ENCODE measurements at places on chromosomes 4 and X.

DNA sequence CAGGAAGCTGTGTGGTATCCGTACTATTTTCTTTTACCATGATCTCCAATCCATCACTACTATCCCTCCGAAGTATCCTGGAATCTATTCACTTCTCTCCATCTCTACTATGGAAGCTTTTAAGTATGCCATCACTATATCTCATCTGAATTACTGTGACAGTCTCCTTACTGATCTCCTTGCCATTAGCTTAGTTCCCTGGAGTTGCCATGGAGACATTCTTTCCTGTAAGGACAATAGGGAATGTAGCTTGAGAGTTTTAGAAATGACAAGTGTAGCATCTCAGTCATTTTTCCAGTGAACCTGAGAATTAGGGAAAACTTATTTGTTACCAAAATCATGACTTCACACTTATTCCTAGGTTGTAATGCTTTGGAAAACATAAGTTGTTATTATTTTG is 86.3 kb downstream of the HPGD start:
- no peak for DNase-seq

DNA sequence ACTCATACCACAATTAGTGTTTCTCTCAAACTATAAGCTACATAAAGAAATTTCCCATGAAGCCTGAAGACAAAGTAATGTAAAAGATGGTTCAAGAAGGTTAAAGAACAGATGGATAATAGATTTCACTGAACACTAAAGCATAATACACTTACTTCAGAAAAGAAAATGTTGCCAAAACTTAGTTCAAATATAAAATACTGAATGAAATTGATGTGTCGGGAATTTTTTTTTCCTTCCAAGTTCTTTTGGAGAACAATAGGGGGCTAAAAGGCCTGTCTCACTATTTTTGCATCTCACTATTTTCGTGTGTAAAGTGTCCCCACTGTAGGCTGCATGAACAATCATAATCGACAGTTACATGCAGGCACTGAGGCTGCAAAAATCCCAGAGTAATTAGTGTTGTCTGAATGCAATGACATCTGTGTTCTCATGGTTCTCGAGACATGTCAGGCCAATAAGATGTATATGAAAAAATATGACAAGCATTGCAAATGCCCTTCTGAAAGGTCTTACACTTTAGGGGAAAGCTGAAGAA is 11.9 kb upstream of the MAB21L2 start:
- no peak for DNase-seq

DNA sequence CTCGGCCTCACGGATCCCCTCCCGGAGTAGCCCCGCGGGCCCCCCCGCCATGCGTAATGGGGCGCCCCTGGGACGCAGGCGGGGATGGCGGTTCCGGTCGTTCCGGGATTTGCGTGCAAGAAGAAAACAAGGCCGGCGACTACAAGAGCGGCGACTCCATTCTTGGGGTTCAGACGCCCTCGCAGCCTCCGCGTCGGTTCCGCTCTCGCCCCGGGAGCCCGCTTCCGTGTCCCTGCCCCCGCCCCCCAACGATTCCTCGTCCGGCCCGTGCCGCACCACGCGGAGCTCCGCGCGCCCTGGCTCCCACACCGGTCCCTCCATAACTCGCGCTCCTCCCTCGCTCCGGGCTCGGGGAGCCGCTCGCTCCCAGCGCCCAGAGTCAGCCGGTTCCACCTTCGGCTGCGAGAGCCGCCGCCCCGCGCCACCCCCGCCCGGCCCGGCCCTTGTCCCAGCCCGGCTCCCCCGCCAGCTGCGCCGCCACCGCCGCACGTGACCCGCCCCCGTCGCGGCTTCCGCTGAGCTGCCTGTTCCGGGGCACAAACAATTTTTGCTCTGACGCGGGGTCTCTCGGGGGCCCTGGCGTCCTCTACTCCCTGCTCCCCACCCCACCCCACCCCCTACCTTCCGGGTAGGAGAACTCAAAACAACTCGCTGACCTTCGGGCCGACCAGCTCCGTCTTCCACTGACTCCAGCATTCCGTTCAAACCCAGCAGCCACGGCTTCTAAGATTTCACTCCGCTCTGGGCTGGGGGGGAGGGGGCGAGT is 78.8 kb upstream of the BCOR start:
- DNase-seq = no peak

DNA sequence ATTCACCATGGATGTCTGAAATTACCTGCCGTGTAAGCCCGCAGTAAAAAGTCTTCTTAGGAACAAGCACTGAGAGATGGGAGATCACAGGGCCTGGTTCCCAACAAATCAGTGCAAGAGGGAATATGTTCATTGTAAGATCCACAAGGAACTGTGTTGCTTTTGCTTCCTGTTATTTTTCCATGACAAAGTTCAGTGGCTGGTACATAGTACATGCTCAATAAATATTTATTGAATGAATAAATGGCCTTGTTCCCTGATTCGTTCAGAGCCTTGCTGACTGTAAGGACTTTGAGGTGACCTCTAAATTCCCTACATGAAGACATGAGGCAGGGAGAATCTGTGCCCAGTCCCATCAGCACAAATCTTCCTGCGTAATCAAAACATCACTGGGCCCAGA is 7.4 kb downstream of the TMEM31 start:
- DNase-seq = no peak

DNA sequence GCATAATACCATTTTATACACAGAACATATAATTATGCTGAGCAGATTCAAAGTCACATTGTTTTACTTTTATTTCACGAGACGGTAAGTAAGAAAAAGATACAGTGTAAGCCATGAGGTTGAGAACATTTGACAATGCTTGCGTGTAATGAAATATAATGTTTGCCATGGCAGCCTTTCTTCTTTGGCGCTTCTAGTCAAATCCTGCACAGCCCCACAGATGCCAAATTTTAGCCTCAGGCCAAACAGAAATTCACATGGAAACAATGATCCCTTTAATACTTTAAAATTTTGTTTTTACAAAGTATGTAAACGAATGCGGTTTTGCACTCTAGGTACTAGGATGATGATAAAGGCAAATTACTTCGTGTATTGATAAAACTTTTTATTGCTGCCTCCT is 502.7 kb upstream of the SMIM31 start:
- no peak for DNase-seq

DNA sequence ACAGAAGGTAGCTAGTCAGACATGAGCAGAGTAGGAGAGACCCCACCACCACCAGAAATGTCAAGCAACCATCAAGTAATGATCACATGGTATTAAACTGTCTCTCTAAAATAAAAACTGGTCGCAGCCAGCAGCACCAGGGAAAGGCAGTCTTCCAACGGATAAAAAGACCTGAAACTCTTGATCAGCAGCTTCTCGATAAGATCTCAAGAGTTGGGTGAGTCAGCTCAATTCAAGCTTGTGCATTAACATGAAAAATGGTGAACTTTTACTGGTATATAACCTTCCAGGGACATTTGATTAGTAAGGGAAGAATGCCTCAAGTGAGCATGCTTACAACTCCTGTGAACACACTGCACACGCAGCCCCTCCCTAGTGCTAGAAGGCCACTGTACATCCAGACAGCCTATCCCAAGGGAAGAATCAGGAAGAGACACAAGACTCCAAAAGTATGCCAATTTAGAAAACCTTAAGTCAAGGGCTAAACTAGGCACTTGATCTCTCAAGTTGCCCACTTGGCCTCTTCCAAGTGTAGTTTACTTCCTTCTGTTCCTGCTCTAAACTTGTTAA is 270.0 kb upstream of the GNPDA2 start:
- DNase-seq = no peak

DNA sequence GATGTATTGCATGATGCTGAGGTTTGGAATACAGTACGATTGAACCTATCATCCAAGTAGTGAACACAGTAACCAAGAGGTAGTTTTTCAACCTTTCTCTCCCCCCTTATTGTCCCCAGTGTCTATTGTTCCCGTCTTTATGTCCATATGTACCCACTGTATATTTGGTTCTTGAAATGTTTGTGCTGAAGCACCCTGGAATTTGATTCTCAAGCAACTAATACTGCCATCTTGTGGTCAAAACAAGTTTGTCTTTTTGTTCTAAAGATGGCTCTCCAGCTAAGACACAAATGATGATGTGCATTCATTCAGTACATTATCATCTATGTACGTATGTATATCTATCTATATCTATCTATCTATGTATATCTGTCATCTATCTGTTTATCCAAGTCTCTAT is 33.5 kb upstream of the DCX start:
- peak; percentile 3 for DNase-seq

GRCh38 chr4:92047209-92047875 is 256.4 kb upstream of the GRID2 start:
- no peak for DNase-seq

GRCh38 chr4:41590591-41590990 is 52.6 kb downstream of the LIMCH1 start:
- DNase-seq = no peak

DNA sequence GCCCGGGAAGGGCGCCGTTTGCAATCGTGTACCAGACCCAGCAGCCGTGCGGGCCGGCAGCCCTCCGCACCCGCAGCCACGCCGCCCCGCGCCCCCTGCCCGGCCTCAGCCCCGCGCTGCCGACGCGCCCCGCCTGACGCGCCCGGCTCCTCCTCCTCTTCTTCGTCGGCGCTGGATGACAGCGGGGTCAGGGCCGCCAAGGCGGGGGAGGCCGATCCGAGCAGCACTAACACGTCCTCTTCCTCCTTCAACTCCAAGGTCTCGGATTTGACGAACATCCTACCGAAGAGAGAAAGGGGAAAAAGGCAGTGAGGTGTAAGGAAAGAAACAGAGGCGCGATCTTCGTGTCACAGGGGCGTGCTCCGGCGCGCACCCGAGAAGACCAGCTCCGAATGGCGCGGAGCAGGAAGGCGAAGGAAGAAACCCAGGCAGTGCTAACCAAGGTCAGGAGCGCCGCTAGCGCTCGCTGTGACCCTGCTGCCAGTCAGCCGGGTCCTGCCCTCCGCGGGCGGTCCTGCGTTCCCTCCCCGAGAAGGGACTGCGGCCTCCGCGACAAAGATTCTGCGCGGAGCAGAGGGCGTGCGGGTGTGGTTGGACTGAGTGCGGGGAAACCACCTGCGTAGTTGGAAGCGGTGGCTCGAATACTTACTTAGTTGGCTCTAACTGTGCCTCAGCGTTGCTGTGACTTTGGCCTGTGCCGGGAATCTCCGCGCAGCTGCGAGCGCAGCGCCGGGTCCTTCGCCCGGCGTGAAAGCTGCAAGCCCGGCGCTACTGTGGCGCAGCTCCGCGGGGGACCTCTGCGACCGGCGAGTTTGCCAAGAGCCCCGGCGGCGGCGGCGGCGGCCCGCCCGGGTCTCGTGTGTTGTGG is 548 bp downstream of the NEUROG2 start:
- DNase-seq = no peak

DNA sequence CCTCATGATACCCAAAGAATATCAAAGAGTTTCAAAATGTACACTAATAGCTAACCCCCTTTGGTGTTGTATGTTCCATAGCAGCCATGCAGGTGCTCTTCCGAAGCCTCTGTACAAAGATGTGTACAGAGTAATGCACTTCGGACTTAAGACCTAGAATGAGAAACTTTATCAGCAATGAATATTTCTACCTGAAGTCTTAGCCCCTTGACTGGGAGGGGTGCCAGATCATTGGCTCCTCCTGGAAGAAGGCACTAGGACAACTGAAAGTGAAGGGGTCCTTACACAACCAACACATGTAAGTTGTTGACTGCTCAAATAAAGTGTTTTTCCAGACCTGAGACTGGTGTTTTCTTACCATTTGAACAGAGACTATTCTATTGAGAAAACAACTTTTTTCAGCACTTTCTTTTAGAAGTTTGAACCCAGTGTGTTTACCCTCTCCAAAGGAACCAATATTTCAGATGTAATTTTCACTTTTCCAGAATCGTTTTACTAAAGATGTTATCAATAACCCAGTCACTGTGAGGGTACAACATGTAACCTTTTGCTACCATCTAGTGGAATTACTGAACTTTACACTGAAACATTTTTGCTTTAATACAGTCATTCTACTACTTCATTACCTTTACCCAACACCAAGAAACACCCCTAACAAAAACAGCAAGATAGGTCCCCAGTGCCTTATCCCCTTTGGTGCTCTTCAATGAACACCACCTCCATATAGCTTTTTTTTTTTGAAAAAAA is 33.3 kb upstream of the PRDX4 start:
- no peak for DNase-seq

DNA sequence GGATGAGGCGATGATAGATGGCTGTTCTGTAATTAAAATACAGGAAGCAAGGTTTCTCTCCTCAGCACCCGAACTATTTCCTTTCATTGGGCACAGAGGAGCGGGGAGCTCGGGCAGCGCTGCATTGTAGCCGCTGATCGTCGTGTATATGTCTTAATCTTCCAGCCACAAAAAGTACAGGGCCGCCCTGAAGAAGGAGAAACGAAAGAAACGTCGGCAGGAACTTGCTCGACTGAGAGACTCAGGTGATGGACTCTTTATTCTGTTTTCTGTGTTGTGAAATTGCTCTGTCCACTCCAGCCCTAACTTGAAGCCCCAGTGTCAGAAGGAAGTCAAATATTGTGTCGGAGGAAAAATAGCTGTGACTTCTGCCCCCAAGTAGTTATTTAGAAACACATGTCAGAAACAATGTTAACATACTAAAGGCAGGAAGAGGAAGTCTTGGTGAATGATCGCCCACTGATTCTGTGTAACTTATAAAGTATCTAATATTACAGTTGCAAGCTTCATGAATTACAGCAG is 546 bp downstream of the ZRSR2 start:
- DNase-seq = peak; percentile 0

GRCh38 chr4:72531768-72532290 is 37.2 kb downstream of the ADAMTS3 start:
- DNase-seq = no peak

- peak; percentile 10 for DNase-seq
These were observed 271.9 kb downstream of the GPM6A start for GRCh38 chr4:175540151-175540550.

GRCh38 chrX:3351276-3351675 is 4.8 kb upstream of the MXRA5 start:
- no peak for DNase-seq

DNA sequence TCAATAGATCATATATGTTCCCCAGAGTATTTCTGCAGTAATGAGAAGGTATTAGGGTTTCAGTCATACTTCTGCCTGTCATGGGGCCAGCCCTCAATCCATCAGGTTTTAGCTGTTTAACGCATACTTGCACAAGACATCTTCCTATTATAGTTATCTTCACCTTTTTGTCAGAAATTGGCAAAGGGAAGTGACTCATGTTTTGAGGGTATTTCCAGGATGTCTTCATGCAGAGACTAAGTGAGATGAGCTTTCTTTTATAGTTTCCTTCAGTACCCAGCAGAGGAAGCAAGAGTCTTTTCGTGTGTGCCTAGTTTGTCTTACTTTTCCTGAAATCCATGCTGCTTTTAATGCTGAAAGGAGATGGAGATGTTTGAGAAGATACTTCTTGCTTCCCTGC is 9.5 kb downstream of the CSTF2 start:
- peak; percentile 9 for DNase-seq

DNA sequence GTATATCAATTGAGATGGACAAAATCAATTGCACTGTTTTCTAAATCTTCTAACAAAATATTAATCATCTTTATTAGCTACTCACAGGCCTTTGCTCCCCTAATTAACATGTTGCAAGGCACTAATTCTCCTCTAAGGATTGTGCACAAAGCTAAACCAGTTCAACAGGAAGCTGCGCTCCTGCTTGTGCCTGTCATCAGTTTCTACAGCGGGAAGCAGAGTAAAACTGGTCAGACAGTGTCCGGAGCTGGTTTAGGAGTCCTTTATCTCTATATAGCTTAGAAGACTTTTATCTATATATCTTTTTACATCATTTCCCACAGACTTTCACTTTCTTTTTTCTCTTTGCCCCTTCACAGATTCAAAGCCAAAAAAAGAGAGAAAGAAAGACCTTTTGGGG is 79.1 kb downstream of the ELOVL6 start:
- peak; percentile 28 for DNase-seq

GRCh38 chrX:23784470-23785331 is 1.7 kb downstream of the SAT1 start:
- peak; percentile 57 for DNase-seq

- DNase-seq = no peak
These were observed 2.1 kb downstream of the PNMA6F start for GRCh38 chrX:153319295-153320046.
